ENCODE measurements at places on chromosomes 3 and 15.

- no peak for DNase-seq
Measured at GRCh38 chr3:141203866-141204265, 27.8 kb upstream of the PXYLP1 start.

GRCh38 chr3:117486719-117487716, 777.4 kb downstream of the TUSC7 start:
- DNase-seq, result no peak

DNA sequence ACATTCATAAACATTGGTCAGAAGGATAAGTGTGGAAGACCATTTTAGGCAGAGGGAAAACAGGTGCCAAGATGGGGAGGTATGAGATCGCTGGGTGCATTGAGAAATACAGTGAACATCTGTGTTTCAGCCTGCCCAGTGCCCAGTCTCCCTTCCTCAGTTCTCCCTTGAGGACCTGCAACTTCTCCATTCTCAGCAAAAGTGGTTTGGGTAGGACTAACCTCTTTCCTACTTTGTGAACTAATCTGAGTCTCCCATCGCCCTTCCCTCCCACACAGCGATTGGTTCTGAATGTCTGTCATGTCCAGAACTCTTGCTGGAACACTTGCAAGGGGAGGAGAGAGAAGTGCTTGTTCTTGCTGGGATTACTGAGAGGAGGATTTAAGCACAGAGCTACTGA, 10.9 kb upstream of the CCNL1 start:
- DNase-seq, result no peak

DNA sequence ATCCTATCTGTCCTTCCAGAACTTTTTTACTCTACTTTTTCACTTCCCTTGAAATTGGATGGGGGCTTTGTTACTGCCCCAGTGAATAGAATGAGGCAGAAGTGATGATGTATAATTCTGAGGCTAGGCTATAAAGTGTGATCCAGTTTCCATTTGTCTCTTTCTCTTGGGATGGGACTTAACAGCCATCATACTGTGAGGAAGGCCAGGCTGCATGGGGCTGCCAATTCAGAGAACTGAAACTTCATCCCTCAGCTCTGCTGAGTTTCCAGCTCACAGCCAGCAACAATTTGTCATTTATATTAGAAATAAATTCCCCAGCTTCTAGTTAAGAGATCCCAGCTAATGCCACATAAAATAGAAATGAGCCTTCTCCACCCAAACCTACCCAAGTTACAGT, 504.0 kb upstream of the TGFBR2 start:
- no peak for DNase-seq

- DNase-seq, result no peak
Measured at GRCh38 chr3:157467200-157467599, 30.6 kb downstream of the PTX3 start.

GRCh38 chr15:40472171-40472727, 1.5 kb downstream of the CHST14 start:
- no peak for DNase-seq

GRCh38 chr3:123291404-123291803, 89.7 kb downstream of the SEC22A start:
- DNase-seq, result no peak

- DNase-seq, result no peak
Measured at GRCh38 chr15:67178569-67179210, 75.8 kb downstream of the AAGAB start.

DNA sequence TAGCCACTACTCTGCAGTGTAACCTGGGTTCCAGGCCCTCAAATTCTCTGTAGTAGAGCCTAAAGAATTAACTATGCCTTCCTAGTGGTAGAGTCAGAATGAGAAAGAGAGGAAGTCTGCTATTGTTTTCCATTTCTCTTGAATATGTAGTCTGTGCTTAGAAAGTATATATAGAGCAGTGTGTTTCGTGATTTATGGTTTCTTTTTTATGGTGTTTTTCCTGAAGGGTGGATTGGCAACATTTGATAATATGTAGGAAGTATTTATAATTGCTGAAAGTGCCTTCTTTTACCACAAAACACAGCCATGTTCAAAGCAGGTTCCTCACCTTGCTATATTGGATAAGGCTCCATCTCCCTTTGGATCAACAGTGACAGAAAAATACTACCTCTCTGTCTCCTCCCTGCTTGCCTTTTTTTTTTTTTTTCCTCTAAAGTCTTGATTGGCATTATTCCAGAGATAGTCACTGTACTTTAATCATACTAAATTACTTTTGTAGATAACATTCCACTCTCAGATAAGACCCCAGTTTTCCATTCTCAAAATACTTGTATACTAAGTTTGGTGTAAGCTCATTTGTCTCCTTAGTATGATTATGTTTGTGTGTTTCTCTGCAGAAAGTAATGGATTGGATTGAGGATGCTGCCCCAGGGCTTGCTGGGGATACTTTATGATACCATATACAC, 47.8 kb downstream of the IQGAP1 start:
- DNase-seq, result no peak

GRCh38 chr3:14150078-14150477, 25.2 kb downstream of the TMEM43 start:
- no peak for DNase-seq

DNA sequence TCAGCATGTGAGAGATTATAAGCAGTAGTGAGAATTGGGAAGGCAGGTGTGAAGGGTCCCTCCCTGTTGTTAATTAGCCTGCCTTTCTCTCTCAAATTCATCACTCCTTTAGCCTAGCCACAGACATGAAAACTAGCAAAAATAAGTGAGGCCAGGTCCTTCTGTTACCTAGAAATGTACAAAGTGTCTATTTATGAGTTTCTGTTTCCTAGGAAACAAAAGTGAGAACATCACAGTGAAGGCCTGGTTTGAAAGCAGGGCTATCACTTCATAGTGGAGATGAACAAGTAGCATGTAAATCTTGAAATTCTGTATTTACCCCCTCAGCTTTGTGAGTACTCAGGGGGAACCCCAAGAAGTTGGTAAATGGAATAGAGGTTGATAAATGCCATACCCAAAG, 78.2 kb upstream of the UMPS start:
- no peak for DNase-seq

- DNase-seq, result no peak
Measured at GRCh38 chr3:66383998-66384745, 116.7 kb downstream of the LRIG1 start.

GRCh38 chr3:69009559-69010410, 3.7 kb downstream of the EOGT start:
- DNase-seq, result no peak

All from GM18507 (cell line).